ENCODE measurements at places on chromosomes 7 and 10. TPM values are rescaled to one million over a fixed set of nuclear protein-coding genes. Genes with fewer than 3 reads are reported as not detected.

GRCh38 chr10:113947184-113948041, 93.0 kb downstream of the NHLRC2 start:
- no peak for DNase-seq

- DNase-seq = no peak
Measured at GRCh38 chr10:31124852-31125251, 93.2 kb upstream of the ZNF438 start.

DNA sequence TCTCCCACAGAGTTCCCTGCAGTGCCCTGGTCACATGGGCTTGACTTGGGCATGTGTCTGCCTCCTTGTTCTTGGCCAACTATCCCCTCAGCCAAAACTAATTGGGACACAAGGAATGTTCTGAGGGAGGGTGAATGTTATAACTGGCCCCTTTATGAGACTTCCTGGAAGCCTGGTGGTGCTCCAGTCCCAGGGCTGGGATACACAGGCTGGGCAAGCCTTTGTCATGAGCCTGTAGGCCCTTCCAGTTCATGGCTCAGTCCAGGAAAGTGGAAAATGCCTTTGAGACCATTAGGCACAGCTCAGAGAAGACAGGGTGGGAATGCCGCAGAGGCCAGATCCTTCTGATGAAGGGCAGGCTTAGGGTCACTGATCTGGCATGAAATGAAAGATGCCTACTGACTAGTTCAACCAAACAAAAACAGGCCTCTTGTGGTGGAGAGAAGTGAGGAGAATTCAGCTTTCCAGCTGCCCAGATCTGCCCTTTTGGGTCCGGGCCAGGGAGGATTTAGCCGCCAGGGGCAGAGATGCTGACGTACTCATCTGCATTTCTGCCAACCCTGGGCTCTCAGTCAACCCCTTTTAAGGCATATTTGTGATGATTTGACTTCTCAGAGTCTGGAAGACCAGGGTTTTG, 961.5 kb downstream of the KCNMA1 start:
- DNase-seq = no peak

GRCh38 chr7:85000735-85001350, 186.0 kb downstream of the SEMA3D start:
- DNase-seq = no peak

GRCh38 chr7:50303335-50304128, 984 bp upstream of the IKZF1 start:
- DNase-seq = peak; percentile 13

- DNase-seq = no peak
Measured at GRCh38 chr7:45112648-45113047, 1.2 kb upstream of the TBRG4 start.

Gene PURB
- total RNA-seq = 9.5 TPM

Gene TMEM140
- 22.1 TPM for total RNA-seq

GRCh38 chr10:7092603-7093002, 318.2 kb downstream of the SFMBT2 start:
- DNase-seq = no peak

DNA sequence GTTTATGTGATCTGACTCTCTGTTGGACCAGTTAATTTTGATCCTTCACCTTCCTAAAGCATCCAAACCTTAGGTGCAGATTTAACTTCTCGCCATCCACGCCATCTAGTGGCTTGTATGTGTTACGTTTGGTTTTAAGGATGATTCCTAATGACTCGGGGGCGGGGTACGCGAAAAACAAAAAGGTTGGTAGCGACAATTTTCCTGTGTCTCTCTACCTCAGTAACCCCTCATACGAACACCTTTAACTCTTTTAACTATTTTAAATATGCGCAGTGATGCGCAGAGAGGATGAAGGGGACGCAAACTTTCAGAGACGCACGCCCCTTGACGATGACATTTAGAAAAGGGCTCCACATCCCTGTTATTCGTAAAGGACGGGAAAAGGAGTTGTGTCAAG, 714 bp upstream of the KCND2 start:
- DNase-seq = peak; percentile 54

DNA sequence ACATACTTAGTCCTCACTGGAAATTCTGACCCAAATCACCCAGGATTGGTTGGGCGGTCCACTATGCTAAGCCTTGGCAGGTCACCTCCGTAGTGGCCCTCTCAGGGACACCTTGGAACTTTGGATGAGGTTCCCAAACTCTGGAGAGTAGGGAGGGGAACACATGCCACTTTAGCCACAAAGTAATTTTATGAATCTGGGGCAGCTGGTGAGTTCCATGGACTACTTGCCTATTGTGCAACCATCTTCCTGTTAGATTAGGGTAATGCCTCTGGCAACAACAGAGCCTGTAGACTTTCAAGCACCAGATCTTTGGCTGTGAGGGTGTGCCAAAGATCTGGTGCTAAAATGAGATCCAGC, 77.7 kb downstream of the ITGB8 start:
- DNase-seq = peak; percentile 25

- DNase-seq = no peak
Measured at GRCh38 chr7:118372530-118372929, 148.0 kb downstream of the ANKRD7 start.

GRCh38 chr7:12418452-12418851, 14.8 kb upstream of the VWDE start:
- no peak for DNase-seq

DNA sequence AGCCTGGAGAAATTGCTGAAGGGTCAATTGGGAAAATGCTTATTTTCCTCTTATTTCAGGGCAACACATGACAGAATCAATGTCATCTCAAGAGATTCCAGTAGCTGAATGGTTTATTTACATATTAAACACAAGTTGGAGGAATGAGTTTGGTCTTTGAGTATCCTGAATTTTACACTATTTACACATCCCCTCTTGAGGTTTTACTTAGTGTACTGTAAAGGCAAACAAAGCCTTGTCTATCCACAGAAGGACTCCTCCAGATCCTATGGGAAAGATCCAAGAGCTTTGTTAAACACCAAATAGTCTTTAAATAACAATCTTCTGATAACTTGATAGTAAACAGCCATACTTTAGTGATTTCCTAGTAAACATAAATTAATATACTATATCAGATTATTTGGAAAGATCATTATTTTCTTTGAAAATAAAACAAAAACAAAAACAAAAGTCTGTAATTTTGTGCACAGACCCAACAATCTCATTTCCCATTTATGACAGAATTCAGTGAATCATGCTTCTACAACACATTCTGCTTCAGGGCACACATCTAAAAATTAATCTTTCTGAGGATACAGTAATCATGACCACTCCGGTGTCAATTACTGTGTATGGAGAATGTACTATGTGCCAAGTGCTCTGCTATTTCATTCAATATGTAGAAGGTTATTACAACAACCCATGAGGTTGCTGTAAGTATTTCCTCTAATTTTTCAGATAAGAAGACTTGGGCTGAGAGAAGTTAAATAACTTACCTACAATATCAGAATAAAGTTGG, 575.0 kb upstream of the LRRTM3 start:
- no peak for DNase-seq

Gene PKD2L1
- 0.50 TPM for total RNA-seq

GRCh38 chr7:156223935-156224832, 411.9 kb upstream of the SHH start:
- peak; percentile 43 for DNase-seq

DNA sequence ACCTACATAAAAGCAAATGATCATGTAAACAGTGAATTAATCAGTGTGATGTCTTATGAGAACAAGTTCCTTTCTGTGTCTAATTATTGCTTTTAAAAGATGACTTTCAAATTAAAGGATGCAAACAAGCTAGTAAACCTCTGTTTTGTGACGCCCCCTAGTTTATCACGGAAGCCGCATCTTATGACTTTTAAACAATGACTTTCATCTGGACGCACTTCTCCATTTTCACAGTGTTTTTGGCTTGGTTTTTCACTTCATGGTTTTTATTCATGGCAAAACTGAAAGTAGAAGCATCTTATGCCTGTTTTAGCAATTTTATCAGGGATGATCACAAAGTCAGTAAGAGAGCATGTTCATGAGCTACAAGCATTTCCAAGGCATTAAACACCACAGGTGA, 35.0 kb downstream of the ITGA8 start:
- DNase-seq = no peak

GRCh38 chr10:12965571-12965970, 35.9 kb downstream of the CCDC3 start:
- no peak for DNase-seq

Gene SPDYE2
- total RNA-seq = not detected

Gene EPO
- not detected for total RNA-seq

Gene MSMB
- total RNA-seq = not detected

- DNase-seq = no peak
Measured at GRCh38 chr10:31419394-31420063, 100.5 kb downstream of the ZEB1 start.
